ENCODE measurements at places on chromosomes 1 and 21.

DNA sequence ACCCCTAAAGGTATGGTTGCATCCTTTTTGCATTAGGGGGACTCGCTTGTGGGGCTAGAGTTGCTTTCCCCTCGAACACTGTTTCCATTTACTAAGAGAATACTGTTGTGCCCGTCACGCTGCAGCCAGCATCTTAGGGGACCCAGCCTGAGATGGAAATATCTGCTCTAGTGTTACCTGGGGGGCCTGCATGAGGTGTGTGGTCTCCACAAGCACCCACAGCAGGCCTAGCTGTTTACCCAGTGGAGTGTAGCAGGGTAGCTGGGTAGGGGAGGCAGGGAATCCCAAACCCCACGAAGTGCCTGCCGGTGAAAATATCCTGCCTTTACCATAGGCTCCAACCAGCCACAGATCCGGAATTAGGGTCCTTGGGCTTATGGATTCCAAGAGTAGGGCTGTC is 303.6 kb downstream of the PTPRU start:
- no peak for DNase-seq

DNA sequence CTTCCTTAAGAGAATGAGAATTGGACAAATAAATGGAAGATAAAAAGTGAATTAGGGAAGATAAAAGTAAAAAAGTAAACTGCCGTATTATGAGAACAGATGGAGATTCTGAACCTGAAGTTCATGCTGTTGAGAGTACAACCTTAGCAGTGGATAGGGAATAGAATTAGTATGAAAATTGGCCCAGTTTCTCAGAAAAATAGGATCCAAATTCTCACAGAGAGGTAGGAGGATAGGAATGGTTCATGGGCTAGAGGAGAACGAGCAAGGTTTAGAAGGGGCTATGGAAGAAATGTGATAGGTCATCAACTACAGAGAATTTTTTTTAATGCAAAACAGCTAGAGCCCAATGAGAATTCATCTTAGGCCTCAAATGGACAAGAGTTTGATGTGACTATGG is 42.3 kb downstream of the COL24A1 start:
- DNase-seq: no peak

DNA sequence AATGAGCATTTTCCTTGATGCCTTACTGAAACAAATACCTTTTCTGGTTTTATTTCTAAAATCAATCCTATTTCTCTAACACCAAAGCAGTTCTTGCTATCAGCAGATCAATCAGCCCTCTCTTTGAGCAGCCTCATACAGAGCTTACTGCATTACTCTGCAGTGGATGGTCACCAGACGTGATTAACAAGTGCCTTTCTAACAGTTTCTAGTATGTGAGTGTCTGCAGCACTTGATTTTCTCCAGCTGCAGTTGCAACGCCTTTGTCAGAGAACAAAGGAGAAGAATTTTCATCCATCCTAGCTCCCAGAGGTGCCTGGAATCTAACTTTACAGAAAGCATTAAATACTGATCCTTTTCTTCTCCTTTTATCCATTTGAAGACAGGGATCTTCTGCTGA is 177.3 kb upstream of the SGIP1 start:
- no peak for DNase-seq

DNA sequence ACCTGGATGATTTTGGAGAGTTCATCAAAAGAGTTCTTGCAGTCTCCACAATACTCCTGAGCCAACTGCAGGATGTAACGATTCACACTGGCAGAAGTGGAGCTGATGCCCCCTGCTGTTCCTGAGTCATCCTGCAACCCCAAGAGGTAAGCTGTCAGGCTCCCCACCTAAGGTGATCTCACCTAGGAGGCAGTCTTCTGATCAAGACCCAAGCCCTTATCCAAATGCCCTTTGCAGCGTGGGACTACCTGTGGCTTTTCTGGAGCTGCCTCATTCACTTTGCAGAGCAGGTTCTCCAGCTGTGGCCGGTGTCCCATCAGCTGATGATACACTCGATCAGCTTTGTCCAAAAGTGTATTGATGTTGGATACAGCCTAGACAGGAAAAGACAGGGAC is 96.4 kb downstream of the UBR4 start:
- DNase-seq: no peak

DNA sequence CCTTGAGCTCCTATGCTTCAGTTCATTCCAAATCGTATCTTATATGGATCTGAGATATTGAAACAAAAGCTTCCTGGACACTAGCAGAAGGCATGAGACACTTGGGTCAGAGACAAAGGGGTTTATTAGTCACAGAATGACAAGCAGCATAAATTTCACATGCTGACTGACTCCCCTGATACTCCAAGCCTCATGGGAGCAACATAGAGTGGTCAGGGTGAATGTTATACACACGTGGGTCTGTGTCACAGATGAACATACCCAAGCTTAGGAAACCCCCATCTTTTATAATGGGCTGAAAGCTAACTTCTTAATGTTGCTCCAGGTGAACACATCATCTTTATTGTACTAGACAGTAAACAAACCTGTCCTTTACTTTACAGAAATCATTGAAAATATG is 599.9 kb upstream of the RGS18 start:
- DNase-seq: no peak

DNA sequence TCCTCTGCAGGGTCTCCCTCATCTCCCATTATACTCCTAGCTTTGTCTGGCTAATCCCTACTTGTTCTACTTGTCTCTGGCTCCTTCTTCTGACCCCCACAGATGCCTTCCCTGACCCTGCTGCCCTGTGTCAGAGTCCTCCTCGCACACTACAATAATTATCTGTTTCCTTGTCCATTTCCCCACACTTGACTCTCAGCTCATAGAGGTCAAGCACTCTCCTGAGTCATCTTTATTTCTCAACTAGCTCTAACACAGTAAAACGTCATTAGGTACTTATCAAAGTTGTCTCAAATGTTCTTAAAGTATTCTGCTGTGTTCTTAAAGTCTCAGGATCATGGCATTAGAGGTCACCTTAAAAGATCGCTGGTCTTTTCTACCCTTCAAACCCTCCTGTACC is 47.1 kb downstream of the C8A start:
- no peak for DNase-seq

DNA sequence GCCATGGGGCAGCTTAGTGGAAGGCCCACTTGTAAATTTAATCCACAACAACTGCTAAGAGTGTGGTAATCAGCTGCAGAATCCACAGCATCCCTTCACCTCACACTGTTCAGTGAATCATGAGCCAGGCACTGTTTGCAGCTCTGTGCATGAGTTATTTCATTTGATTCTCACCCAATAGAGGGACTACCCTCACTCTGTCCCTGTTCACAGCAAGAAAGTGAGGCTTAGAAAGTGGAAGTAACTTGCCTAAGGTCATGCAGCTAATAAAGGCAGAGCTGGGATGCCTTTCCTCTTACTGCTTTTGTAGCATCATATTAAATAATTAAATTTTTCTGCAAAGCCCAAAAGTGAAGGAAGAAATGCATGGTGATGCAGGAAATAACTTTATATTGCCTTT is 346.5 kb upstream of the PLD5 start:
- DNase-seq: no peak

DNA sequence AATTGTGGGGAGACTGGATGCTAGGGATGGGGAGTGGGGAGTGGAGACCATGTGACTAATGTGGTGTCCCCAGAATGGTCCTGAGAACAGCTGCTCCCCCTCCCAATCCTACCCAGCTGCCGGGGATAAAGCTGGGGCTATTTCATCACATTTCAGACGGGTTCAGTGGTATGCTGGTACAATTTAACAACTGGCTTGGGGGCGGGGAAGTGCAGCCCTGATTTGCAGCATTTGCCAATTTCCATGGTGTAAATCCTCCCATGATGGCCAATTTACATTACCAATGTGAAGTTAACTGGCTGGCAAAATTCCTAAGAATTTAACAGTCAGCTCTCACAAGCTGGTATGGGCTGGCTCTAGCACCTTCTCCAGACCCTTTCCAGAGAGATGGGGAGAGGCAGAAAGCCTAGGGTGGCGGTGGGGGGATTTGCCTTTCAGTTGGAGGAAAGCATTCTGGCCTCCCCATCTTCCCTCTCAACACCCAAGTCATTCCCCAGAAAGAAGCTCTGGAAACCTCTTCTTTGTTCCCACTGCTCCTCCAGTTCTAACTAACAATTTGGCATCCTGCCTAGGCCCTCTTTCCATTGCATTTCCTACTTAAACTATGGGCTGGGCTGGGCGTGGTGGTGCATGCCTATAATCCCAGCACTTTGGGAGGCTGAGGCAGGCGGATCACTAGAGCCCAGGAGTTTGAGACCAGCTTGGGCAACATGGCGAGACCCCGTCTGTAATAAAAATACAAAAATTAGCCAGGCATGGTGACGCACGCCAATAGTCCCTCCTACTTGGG is 11.3 kb upstream of the ADGRB2 start:
- DNase-seq: no peak

GRCh38 chr21:43667191-43667904 is 8.0 kb downstream of the RRP1B start:
- DNase-seq: no peak

GRCh38 chr1:3366126-3367051 is 88.1 kb upstream of the ARHGEF16 start:
- DNase-seq: no peak

GRCh38 chr1:8956461-8957349 is 11.0 kb downstream of the CA6 start:
- no peak for DNase-seq

DNA sequence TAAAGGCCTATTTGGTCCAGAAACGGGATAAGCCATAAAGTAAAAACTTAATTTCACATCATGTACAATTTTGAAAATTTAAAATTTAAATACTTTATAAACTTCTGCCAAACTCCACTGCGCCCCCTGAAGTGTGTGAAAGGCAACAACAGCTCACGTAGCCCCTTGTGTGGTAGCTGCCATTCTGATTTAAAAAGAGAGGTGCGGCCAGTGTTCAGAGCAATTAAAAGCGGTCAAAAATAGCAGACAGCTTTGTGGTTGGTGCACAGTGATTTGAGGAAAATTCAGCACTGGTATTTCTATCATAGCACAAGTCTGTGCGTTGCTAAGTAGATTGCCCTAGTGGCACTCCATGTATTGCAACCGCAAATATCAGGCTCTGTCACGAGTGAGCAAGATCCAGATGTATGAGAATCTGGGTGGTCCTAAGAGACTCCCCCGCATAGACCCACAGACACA is 122.5 kb downstream of the ATG4C start:
- no peak for DNase-seq

DNA sequence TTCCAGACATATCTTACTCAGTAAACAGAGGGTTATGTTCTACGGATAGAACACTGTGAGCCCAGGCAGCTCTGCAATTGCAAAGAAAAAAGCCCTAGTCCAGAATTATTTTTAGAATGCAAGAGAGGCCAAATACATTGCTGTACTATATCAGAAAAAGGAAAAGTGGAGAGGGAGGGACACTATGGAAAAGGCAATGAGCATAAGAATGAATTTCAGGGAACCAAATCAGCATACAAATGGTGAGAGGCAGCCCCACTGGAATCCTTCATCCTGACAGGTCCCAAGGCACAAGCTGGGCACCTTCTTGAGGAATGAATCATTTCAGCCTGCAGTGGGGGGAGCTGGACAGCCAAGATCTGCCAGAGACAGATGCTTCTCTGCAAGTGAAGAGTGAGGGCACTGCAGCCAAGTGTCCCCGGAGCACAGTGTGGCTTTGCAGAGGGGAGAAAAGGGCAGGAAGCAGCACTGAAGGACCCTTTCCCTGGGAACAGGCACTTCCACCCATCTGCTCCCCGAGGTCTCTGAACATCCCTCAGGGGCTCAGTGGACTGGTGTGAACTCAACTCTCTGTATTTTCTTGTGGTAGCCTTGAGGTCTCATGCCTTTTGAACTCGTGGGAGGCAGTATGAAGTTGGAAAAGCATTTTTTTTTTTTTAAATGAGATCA is 115.6 kb downstream of the XCL2 start:
- DNase-seq: no peak

- DNase-seq: no peak
Observed at GRCh38 chr21:24456358-24456757, 1150.9 kb downstream of the MRPL39 start.

DNA sequence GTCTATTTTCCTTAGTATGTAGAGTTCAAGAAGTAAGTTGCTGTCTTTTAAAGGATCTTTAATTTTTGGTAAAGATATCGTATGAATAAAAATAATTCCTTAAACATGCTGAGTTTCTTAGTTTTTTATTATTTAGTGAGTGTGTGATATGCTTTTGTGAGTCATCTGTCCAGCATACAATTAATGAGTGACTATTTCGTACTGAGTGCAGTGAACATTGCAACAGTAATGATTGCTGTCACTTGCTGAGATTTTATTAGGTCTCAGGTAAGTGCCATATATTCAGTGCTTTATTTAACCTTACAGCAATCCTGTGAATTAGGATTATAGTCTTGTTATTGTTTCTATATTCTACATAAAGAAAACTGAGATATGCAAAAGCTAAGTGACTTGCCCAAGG is 22.6 kb downstream of the MIGA1 start:
- no peak for DNase-seq

DNA sequence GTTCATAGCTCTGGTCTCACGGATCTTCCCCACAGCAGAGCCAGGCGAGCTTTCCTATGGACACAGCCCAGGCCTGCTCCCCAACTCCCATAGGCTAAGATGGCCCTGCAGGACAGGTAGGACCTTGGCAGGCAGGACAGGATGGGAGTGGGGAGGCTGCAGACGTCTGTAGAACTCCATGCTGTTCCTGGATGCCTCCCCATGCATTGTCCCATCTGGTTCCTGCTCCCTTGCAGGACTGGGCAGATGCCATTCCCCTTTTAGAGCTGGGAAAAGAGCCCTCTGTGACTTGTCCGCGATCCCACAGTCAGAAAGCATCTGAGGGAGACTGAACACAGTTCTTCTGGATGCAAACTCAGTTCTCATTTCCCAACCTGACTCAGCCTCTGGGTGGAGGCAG is 71.9 kb upstream of the ATP5PO start:
- DNase-seq: no peak

- DNase-seq: no peak
Observed at GRCh38 chr1:65942476-65942875, 149.8 kb downstream of the PDE4B start.

GRCh38 chr1:172448995-172449584 is 5.2 kb upstream of the PIGC start:
- no peak for DNase-seq

DNA sequence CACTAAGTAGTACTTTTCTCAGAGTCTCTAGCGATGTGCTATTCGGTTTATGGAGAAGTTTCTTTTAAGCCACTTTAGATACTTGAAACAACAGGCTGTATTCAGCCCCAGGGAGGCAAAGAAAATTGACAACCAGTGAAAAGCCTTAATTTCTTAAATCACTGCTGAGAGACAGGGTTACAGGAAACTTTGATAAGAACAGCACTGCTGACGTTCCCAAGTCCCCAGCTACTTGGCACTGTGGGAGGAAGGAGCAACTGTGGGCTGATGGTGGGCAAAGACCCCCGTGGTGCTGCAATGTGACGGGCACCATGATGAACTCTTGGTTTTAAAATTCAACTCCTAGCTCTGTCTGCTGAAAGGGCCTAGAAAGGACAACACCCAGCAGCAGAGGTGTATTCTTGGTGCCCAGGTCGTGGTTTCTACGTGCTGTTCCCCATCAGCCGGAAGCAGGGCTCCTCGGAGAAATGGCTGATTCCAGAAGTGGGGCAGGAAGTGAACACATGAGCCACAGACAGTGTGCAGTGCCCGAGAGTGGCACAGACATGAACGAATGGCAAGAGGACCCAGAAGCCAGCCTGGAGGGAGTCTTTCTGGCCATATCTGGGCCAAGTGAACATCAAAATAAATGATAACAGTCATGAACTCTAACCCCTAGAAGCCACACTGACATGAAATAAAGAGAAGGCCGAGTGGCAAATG is 5.3 kb downstream of the PTTG1IP start:
- DNase-seq: no peak

- no peak for DNase-seq
Observed at GRCh38 chr1:41622402-41622801, 137.9 kb upstream of the EDN2 start.

GRCh38 chr1:235650341-235651169 is 971 bp upstream of the GNG4 start:
- no peak for DNase-seq

Measured in NCI-H2171 (cell line).